Dermis blood vessel endothelial cell (primary cell): ENCODE measurements at places on chromosomes 16 and 17. TPM values are rescaled to one million over a fixed set of nuclear protein-coding genes. Genes with fewer than 3 reads are reported as not detected.

Gene MYOCD
- total RNA-seq: under 0.01 and 0.42 TPM in 2 replicates

Gene NPIPA2
- 0.17 and 0.28 TPM in 2 replicates for total RNA-seq

Gene PRRT2
- total RNA-seq: 0.68 TPM in 1 of 2 replicates, not detected in the other

Gene MLYCD
- total RNA-seq: 2.6 and 5.6 TPM in 2 replicates

Gene PDPR
- 53.1 and 61.6 TPM in 2 replicates for total RNA-seq

Gene NFAT5
- total RNA-seq: 30.5 and 46.1 TPM in 2 replicates

Gene KRT27
- not detected in 2 replicates for total RNA-seq

Gene CTU2
- total RNA-seq: 11.6 and 17.6 TPM in 2 replicates

Gene OR1E2
- total RNA-seq: not detected in 2 replicates
